Fibroblast of skin of right biceps (primary cell): ENCODE measurements at places on chromosomes 12 and 14.

- DNase-seq: no peak
Observed at GRCh38 chr12:107454109-107454830, 231.3 kb upstream of the PWP1 start.

GRCh38 chr14:21874167-21874566 lies 200.5 kb upstream of the OR4E1 start:
- DNase-seq: no peak

DNA sequence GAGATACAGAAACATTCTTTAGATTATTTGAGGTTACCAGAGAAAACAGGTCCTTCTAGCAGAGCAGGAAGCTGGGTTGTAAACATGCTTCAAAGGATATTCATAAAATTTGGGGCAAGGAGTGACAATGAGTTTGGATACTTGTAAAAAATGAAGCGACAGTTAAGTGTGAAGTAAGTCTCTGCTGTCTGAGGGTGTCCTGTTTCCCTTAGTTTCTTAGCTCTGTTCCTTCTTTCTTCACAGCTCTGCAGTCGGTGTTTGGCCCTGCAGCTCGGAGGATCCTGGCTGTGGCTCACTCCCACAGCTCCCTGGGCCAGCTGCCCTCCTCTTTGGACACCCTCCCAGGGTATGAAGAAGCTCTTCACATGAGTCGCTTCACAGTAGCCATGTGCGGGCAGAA lies 10.8 kb downstream of the TMEM52B start:
- peak; percentile 20 for DNase-seq

GRCh38 chr12:101243616-101244015 lies 33.6 kb upstream of the SLC5A8 start:
- no peak for DNase-seq

- DNase-seq: no peak
Observed at GRCh38 chr14:104016873-104017650, 68.4 kb upstream of the ASPG start.

GRCh38 chr14:54769951-54770863 lies 132.4 kb downstream of the GCH1 start:
- DNase-seq: no peak

GRCh38 chr12:11657511-11657910 lies 8.0 kb downstream of the ETV6 start:
- peak; percentile 29 for DNase-seq

DNA sequence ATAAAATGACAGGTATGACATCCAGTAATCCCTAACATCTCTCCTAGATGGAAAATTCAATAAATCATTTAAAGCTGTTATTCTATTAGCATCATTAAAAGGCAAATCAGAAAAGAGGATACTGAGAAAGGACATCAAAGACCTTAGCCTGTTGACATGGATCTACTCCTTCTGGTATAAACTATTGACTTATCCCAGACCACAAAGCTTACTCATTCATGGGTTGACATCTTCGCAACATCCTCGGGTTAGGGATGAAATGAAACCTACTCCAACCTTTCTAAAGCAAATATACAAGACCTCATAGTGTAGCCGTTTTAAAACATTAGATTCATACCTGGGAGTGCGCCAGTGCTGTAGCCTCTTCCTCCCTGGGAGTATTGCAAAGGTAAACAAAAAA lies 191.5 kb upstream of the BTG1 start:
- DNase-seq: no peak

DNA sequence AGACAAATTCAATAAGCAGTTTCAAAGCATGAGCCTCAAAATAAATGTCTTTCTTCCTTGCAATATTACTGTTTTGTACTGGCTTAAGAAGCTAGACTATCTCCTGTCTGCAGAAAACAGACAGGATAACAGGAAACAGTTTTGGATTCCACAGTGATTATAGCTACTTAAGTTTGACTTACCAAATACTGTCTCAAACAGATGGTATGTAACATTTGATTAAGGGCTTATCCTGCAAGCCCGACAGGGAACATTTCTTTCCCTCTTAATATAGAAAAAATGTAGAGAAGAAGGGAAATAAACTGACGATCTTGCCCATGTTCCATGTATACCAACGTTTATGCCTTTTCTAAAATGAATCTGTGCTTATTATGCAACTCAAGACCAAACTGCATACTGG lies 179.9 kb upstream of the EEA1 start:
- DNase-seq: peak; percentile 80

DNA sequence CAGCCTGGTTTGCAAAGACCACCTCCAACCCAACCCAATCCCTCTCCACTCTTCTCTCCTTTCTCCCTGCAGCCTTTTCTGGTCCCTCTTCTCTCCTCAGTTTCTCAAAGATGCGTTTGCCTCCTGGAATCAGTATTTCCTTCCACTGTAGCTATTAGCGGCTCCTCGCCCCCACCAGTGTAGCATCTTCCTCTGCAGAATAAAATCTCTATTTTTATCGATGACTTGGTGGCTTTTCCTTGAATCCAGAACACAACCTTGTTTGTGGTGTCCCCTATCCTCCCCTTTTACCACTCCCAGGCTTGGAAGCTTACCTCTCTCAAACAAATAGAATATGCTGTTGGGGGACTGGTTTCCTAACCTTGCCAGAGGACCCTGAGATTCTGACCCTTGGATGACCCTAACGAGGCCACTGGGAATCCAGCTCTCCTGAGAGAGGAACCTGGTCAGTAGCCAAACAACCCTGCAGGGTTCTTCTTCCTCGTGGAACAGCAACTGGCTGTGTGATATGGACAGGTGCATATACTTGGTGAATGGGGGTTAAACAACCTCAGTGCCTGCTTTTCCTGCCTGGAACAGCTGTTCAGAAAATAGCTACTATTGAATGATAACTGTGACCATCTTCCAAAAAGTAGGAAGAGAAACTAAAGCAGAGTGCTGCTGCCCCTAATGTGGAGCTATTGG lies 4.4 kb downstream of the WNT1 start:
- DNase-seq: no peak

GRCh38 chr12:76799362-76799761 lies 35.4 kb downstream of the ZDHHC17 start:
- DNase-seq: no peak

GRCh38 chr12:108468196-108468968 lies 46.7 kb upstream of the FICD start:
- peak; percentile 34 for DNase-seq

DNA sequence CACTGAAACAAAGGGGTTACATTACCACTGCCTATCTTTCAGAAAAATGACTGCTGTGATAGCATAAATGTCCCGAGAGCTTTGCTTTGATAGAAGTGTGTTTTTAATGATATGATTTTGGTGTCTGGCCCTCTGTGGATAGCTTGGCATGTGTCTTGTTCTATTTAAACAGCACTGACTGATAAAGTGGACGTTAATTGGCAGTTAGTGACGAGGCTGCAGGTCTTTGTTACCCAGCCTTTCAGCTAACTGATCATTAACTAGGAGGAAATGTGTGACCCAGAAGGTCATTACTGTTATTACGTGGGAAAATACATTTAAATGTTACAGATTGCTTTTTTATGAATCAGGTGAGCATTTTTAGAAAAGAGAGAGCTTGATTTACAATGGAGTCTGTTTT lies 428.3 kb downstream of the DIO2 start:
- DNase-seq: no peak

DNA sequence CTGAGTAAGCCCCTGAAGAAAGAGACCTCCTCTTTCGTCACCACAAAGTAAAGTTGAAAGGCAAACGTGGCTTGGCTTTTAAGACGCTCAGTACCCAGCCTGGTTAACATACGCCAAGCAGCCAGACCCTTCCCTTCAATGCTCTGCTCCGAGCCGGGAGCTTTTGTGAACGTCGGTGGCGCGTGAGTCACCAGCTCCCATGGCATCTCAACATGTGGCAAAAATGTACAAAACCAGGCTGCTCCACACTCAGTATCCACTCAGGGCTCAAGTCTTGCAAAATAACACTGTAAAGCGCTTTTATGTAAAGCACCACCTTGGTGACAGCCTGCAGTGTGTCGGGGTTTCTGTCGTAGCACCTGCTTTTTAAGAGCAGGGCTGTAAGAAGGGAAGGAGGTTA lies 89.0 kb downstream of the SETD3 start:
- DNase-seq: peak; percentile 75

- DNase-seq: no peak
Observed at GRCh38 chr12:89657066-89657465, 51.6 kb downstream of the ATP2B1 start.

GRCh38 chr12:122789637-122790036 lies 15.3 kb downstream of the CCDC62 start:
- no peak for DNase-seq

- DNase-seq: peak; percentile 88
Observed at GRCh38 chr12:113860950-113861349, 105.2 kb downstream of the RBM19 start.

DNA sequence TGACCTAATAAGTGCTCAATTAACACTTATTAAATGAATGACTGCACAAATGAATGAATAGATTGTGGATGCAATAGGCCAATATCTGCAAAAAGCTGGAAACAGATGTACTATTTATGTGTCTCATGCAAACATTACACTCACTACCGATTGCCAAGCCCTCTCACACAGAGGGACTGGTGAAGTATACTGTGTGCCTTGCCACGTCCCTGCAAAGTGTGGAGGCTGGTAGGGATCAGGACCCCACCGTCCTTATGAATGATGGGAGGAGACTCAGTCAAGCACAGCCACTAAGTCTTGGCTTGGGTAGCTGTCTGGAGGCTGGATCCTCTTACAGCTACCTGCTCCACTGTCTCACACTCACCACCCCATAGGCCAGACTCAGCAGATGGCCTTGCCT lies 3.9 kb upstream of the TUNAR start:
- DNase-seq: no peak

DNA sequence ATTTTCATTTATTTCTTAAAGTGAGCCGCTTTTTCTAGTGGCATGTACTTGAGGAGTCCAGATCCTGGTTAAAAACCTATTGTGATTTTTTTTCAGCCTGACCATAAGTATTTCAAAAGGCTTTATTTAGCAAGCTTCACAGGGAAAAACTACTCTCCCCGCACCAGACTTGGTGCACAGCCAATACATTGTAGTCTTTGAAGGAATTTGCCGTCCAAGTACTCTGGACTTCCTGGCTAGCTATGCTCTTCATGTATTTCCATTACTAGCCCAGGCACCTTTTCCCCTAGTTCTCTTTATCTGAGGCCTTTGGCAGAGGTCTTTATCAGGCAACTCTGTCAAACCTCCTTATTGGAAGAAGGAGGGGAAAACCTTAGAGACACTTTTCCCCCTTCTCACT lies 234.7 kb downstream of the CCDC91 start:
- DNase-seq: peak; percentile 69
